ENCODE measurements at places on chromosomes 4 and X.

- H3K4me1 ChIP-seq, result no peaks in the 10 kb centered on the region
- no peak overlapping the region for H3K27ac ChIP-seq
Measured at GRCh38 chr4:114400531-114400930, 198.1 kb upstream of the UGT8 start.

DNA sequence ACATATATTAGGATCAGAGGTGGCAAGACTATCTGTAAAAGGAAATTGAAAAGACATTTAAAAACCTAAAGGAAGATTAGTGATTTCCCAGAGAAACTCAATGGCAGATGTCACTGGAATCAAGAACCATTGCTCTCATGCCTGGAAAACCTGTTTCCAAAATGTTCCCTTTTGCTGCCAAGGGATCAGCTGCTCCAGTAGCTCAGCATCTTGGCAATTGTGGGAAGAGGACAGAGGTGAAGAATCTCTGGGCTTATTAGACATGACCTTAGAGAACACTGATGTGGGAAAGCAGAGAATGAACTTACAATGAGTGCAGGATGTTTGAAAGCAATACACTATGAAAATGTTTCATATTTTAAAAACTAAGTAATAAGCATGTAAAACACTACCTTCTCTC lies 98.3 kb downstream of the SHROOM3 start:
- H3K4me1 ChIP-seq, result no peaks in the 10 kb centered on the region
- no peak overlapping the region for H3K27ac ChIP-seq
- H3K27me3 ChIP-seq, result peaks cover 40% of the 10 kb centered on the region
- H3K36me3 ChIP-seq, result no peaks in the 10 kb centered on the region
- DNase-seq, result no peak
- no peak overlapping the region for H3K4me3 ChIP-seq

DNA sequence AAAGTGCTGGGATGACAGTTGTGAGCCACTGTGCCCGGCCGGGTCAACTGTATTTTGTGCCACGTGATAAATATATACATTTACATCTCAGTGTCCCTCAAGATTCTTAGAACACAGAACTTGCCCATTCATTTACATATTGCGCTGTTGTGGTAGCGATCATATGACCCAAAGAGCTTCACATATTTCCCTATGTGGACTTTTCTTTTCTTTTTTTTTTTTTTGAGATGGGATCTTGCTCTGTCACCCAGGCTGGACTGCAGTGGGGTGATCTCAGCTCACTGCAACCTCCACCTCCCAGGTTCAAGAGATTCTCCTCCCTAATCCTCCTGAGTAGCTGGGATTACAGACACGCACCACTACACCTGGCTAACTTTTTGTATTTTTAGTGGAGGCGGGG lies 180.7 kb downstream of the DHRSX start:
- no peak overlapping the region for H3K27ac ChIP-seq
- no peaks in the 10 kb centered on the region for H3K27me3 ChIP-seq
- H3K36me3 ChIP-seq, result peaks cover under 1% of the 10 kb centered on the region
- no peak overlapping the region for H3K4me3 ChIP-seq
- no peak for DNase-seq

- peak overlapping the region; percentile 80 for H3K4me3 ChIP-seq
- H3K27me3 ChIP-seq, result no peaks in the 10 kb centered on the region
- H3K4me1 ChIP-seq, result peaks cover 17% of the 10 kb centered on the region
- no peak for DNase-seq
- H3K27ac ChIP-seq, result no peak overlapping the region
Measured at GRCh38 chrX:12789976-12790375, 1.2 kb upstream of the PRPS2 start.

DNA sequence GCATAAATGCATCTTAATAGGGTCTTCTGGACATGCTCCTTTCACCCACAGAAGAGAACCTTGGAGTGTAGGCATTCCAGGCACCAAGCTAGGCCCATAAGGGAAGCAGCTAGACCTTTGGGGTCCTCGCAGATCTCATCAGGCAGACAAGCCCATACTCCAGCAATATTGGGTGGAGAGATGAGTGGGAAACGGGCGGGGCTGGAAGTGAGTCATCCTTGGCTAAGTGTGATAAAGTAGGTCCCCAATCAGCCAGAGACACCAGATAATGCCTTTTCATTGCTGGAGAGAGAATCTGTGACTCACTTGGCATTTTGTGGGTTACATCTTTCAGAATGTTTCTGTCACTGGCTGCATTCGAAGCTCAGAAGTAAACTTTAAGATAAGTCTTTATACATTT lies 133.3 kb upstream of the MBNL3 start:
- DNase-seq, result no peak
- no peak overlapping the region for H3K27ac ChIP-seq
- no peaks in the 10 kb centered on the region for H3K4me1 ChIP-seq
- no peak overlapping the region for H3K4me3 ChIP-seq
- no peaks in the 10 kb centered on the region for H3K36me3 ChIP-seq

- H3K4me1 ChIP-seq, result peaks cover 9% of the 10 kb centered on the region
- DNase-seq, result no peak
- no peaks in the 10 kb centered on the region for H3K27me3 ChIP-seq
- no peak overlapping the region for H3K27ac ChIP-seq
- H3K4me3 ChIP-seq, result no peak overlapping the region
Measured at GRCh38 chr4:86356425-86357210, 3.2 kb downstream of the MAPK10 start.

DNA sequence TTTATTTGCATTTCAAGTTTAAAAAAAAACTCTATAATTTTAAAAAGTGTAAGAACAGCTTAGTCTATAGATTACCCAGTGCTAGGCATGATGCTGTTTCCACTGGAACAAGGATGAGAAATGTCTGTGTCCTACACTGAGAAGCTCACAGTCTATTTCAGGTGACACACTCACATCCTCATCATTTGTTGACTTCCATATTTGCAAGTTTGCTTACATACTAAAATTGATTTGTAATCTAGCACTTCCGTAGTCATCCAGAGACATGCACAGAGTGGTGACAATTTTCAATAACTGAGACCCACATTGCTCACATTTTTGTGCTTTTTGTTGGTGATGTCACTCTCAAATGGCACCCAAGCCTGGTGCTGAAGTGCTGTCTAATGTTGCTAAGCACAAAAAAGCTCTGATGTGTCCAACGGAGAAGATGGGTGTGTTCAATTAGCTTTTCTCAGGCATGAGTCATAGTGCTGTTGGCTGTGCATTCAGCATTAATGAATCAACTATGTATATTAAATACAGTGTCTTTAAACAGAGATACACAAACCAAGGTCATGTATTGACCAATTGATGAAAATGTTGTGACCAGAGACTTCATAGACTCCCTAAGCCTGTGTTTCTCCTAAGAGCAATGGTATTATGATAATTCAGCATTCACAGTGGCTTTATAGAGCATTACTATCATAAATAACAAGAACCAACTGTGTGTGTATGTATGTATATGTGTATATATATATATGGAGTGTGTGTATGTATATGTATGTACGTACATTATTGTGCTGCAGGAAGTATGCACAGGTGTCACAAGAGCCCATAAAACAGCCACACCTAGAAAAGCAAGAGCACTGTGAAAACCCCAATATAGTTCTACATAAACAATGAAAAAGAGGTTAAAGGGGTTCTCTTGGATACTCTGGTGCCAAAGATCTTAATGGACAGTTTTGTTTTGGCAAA lies 31.2 kb upstream of the VCX3B start:
- H3K27me3 ChIP-seq, result no peaks in the 10 kb centered on the region
- H3K27ac ChIP-seq, result no peak overlapping the region
- H3K4me1 ChIP-seq, result no peaks in the 10 kb centered on the region
- H3K4me3 ChIP-seq, result no peak overlapping the region
